Calu3 (cell line): ENCODE measurements at places on chromosomes 4 and X. TPM values are rescaled to one million over a fixed set of nuclear protein-coding genes. Genes with fewer than 3 reads are reported as not detected.

The RRH gene
- total RNA-seq, result 0.33 and 0.34 TPM in 2 replicates

The EPHA5 gene
- not detected in 2 replicates for total RNA-seq

The ZAR1 gene
- not detected in 2 replicates for total RNA-seq

The TMSB15B gene
- 7.7 and 8.2 TPM in 2 replicates for total RNA-seq

The ERVMER34-1 gene
- 2.5 and 3.2 TPM in 2 replicates for total RNA-seq

The LINC00632 gene
- not detected in 2 replicates for total RNA-seq

The LDB2 gene
- not detected in 2 replicates for total RNA-seq

The UGT2B17 gene
- total RNA-seq, result not detected in 2 replicates

The F8 gene
- total RNA-seq, result 1.6 and 2.2 TPM in 2 replicates

The RAB33A gene
- total RNA-seq, result not detected in 2 replicates

The NMU gene
- 3.8 and 4.1 TPM in 2 replicates for total RNA-seq

The PLXNA3 gene
- total RNA-seq, result 74.0 and 82.6 TPM in 2 replicates

The CPZ gene
- total RNA-seq, result not detected in 2 replicates

DNA sequence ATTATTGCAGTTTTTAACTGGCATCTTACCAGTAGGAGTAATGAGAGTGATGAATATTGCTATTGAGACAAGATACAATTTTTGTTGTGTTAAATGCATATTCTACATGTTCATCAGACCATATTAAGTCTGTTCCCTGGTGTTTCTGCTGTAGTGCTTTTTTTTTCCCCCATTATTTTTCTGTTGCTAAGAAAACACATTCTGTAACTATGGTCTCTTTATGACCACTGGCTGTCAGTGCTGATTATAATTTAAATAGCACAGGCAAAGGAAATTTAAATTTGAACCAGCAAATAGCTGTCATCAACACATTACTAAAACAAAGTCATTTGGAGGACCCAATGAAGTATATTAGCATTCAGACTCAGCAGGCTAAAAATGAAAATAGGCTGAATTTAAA lies 98.3 kb upstream of the ANKRD50 start:
- no peak for DNase-seq

- DNase-seq, result no peak
Measured at GRCh38 chr4:125321709-125322365, 7.1 kb downstream of the FAT4 start.

GRCh38 chr4:78644744-78645330 lies 93.3 kb downstream of the ANXA3 start:
- DNase-seq, result peak; percentile 49

- no peak for DNase-seq
Measured at GRCh38 chr4:41435510-41435909, 102.4 kb upstream of the LIMCH1 start.

DNA sequence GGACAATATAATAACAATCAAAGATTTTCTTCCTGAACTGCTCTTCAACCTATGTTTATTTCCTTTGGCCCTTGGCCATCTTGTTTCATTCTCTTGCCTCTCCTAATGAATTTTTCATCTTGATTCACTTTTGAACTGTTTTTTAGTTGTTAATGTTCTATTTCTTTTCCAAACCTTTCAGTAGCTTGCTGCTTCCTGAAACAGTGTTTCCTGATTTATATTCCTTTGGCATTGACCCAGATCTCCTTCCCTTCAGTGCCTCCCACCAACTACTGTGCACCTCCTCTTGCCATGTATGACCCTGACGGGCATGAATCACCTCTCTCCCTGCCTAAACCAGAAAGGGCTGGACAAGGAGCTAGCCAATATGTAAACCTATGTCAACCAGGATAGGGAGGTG lies 25.6 kb upstream of the SPP1 start:
- peak; percentile 40 for DNase-seq

DNA sequence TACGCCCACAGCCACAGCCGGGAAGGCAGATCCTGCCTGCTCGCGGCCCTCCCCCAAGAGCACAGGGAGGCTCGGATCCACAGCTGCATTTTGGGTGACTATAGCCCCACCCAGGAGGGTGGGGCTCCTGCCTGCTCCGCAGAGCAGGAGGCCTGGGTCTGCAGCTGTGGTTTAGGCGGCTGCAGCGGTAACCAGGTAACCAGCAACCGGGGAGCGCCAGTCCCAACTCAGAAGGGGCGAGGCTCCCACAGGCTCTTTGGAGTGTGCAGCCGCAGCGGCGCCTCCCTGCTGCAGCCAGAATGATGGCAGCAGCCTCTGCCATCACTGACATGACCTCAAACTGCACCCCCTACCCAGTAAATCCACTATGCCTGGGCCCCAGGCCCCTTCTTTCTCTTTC lies 148.0 kb upstream of the F9 start:
- DNase-seq, result no peak

- no peak for DNase-seq
Measured at GRCh38 chrX:29242856-29243255, 655.6 kb downstream of the IL1RAPL1 start.

DNA sequence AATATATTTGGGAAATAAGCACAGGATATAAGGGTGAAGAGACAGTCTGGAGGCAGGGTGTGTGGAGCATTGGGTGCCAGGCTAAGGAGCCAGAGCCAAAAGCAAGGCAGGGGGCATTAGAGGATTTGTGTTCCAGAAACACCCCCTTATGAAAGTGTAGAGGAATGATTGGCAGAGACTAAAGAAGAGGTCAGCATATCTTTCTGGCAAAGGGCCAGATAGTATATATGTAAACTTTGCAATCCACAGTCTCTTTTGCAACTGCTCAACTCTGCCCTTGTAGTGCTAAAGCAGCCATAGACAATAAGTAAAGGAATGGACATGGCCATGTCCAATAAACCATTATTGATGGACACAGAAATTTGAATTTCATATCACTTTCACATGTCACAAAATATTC lies 3.6 kb upstream of the SLC9A6 start:
- DNase-seq, result no peak

DNA sequence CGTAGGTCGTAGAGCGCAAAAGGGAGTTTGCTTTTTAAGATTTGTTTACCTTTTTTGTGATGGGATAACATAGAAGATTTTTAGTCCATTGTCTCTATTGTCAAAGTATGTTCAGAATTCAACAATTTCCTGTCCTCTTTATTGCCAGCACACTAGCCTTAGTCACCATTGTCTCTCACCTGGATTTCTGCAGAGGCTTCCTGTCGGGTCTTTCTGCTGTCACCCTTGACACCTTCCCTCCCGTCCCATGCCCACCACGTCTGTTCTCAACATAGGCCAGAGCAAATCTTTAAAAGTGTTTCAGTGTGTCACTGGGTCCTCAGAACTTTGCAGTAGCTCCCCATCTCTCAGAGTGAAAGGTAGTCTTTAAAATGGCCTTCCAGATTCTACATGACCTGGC lies 323.9 kb downstream of the TENM3 start:
- DNase-seq, result no peak

- no peak for DNase-seq
Measured at GRCh38 chr4:8645753-8646124, 53.2 kb downstream of the CPZ start.

- DNase-seq, result peak; percentile 64
Measured at GRCh38 chr4:159175085-159175988, 72.5 kb downstream of the RAPGEF2 start.

GRCh38 chr4:130722361-130722760 lies 1626.4 kb downstream of the C4orf33 start:
- DNase-seq, result no peak

DNA sequence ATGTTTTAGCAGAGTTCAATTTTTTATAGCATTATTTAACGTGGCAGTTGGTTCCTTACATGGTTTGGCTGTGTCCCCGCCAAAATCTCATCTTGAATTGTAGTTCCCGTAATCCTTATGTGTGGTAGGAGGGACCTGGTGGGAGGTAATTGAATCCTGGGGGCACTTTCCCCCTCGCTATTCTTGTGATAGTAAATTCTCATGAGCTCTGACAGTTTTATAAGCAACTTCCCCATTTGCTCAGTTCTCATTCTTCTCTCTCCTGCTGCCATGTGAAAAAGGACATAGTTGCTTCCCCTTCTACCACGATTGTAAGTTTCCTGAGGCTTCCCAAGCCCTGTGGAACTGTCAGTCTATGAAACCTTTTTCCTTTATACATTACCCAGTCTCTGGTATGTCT lies 329.5 kb downstream of the GRIA2 start:
- DNase-seq, result no peak

- no peak for DNase-seq
Measured at GRCh38 chrX:30196322-30196721, 19.0 kb upstream of the MAGEB2 start.

- DNase-seq, result no peak
Measured at GRCh38 chr4:153045111-153045982, 109.2 kb downstream of the FHDC1 start.

DNA sequence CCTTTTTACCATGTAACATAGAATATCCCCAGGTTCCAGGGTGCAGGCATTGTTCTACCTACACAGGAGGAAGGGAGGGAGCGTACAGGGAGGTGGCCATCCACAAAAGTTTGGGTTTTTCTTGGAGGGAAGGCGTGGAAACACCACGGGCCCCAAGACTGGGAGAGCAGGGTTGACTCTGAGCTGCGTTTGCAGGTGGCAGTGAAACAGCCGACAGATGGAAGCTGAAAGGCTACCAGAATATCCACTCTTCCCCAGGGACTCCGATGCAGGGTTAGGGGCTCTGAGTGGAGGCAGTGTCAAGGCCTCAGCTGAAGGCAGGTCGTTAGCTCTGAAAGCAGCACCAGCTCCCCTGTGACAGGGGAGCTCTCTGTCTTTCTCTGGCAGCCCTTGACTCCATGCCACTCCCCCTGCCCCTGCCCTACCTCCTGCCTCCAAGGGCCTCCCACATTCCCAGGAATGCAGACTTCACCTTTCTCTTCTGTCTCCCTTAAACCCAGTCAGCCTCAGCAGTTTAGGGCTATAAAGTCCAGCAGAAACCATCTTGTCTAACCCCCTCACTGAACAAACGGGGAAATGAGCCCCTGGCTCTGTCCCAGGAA lies 14.0 kb upstream of the GLOD5 start:
- no peak for DNase-seq

GRCh38 chrX:46366381-46367207 lies 178.6 kb downstream of the ZNF674 start:
- DNase-seq, result no peak

- DNase-seq, result no peak
Measured at GRCh38 chr4:139207873-139208403, 30.9 kb upstream of the ELF2 start.

- no peak for DNase-seq
Measured at GRCh38 chrX:107829878-107830277, 4.2 kb downstream of the MID2 start.

- no peak for DNase-seq
Measured at GRCh38 chr4:114323841-114324240, 274.8 kb upstream of the UGT8 start.

DNA sequence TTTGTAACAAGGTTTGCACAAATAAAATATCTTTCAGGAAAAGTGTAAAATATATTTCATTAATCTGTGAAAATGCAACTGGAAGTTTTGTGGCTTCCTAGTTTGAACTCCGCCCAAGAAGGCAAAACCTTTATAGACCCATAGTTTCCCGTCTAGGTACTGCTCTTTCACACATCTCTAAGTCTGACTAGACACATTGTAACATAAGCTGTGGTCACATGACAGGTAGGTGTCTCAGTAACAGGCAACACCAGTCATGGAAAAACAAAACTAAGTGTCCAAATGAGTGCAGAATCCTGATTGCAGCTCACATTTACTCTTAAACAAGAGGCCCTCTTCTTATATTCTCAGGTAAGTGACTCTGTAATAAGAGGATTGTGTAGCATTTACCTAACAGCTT lies 55.6 kb downstream of the SNCA start:
- no peak for DNase-seq

- DNase-seq, result no peak
Measured at GRCh38 chr4:185298728-185299430, 89.5 kb downstream of the SNX25 start.

- DNase-seq, result no peak
Measured at GRCh38 chr4:186030795-186031194, 38.2 kb upstream of the TLR3 start.

GRCh38 chr4:22486276-22486675 lies 29.6 kb downstream of the ADGRA3 start:
- no peak for DNase-seq

DNA sequence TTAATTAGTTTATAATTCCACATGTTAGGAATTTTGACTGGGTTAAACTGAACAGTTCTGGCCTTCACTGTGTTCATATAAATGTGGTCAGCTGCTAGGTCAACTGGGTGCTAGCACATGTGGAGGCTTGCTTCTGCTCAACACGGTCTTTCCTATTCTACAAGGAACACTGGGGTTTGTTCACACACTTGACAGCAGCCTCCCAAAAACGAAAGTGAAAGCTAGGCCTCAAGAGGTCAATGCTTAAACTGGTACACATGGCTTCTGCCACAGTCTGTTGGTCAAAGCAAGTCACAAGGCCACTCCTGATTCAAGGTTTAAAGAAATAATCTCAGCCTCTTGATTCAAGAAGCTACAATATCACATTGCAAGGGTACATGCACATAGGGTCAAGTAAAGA lies 126.5 kb downstream of the QDPR start:
- peak; percentile 2 for DNase-seq

DNA sequence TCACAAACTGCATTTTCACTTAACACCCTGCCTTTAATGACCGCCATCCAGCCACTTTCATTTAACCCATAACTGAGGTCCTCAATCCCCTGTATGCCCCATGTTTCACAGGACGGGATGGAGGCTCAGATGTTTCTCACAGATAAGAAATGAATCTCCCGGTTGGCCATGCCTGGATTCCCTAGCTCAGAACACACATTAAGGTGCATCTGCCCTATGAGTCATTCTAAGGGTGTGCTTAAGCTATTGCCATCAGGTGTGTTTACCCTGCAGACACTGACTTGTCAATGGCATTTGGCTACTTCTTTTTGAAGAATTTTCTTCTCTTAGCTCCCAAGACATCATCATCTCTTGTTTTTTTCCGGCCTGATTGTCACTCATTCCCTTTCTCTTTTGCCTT lies 222.6 kb upstream of the SMIM31 start:
- DNase-seq, result no peak

DNA sequence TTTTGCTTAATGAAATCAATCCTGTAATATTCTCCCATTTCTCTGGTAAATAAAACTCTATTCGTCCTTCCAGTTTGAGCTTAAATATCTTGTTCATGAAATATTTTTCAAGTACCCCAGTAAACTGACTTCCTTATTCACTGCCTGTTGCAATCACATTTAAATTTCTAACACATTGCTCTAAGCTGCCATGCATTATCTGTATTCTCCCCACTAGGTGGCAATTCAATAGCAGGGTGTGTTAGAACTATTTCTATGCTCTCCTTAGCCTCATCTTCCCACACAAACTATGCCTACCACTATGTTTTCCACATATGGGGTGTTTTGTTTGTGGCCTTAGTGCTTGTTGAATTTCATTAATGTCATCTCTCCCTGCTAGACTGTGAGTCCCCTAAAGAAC lies 377.1 kb upstream of the HS3ST1 start:
- peak; percentile 2 for DNase-seq

DNA sequence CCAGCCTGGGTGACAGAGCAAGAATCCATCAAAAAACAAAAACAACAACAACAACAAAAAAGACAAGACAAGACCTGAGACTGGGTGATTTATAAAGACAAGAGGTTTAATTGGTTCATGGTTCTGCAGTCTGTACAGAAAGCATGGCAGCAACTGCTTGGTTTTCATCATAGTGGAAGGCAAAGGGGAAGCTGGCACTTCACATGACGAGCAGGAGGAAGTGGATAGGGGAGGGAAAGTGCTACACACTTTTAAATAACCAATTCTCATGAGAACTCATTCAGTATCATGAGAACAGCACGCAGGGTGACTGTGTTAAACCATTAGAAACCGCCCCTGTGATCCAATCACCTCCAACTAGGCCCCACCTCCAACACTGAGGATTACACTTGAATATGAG lies 28.4 kb upstream of the SLC10A7 start:
- no peak for DNase-seq

- no peak for DNase-seq
Measured at GRCh38 chr4:106034220-106034619, 138.9 kb downstream of the NPNT start.

GRCh38 chrX:45781901-45782553 lies 581.4 kb upstream of the DIPK2B start:
- DNase-seq, result no peak
